ENCODE measurements at places on chromosomes 7 and 10. TPM values are rescaled to one million over a fixed set of nuclear protein-coding genes. Genes with fewer than 3 reads are reported as not detected.

IDI2 gene
- not detected for polyA plus RNA-seq

PLXNA4 gene
- 8.4 TPM for polyA plus RNA-seq

DEPP1 gene
- not detected for polyA plus RNA-seq

ZDHHC16 gene
- polyA plus RNA-seq, result not detected

GBX1 gene
- 0.97 TPM for polyA plus RNA-seq

UPP1 gene
- polyA plus RNA-seq, result 1.6 TPM

CLRN3 gene
- polyA plus RNA-seq, result not detected

GRM3 gene
- not detected for polyA plus RNA-seq

NRCAM gene
- polyA plus RNA-seq, result 26.3 TPM

FFAR4 gene
- 0.14 TPM for polyA plus RNA-seq

- no peak for DNase-seq
Measured at GRCh38 chr7:90178679-90179278, 24.5 kb downstream of the STEAP1 start.

GRCh38 chr10:86289577-86289868 is 77.1 kb downstream of the GRID1 start:
- no peak for DNase-seq

GRCh38 chr10:78960316-78960800 is 108.4 kb upstream of the ZMIZ1 start:
- peak; percentile 63 for DNase-seq

DNA sequence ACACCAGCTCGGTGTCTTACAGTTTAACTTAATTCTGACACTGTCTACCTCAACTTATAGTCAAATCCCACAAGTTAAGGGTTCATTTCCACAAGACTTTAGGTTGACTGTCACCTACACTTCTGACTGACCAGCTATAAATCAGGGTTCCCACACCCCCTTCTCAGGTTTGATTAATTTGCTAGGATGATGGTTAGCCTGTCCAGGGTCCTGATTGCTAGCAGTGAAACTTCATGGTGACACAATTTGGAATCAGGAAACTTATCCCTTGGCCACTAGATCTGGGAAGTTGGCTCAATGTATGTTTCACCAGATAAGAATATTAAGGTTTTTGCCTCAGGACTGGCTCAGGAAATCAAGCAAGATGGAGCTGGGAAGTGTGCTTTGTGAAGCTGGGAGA is 2.8 kb upstream of the RSU1 start:
- no peak for DNase-seq

DNA sequence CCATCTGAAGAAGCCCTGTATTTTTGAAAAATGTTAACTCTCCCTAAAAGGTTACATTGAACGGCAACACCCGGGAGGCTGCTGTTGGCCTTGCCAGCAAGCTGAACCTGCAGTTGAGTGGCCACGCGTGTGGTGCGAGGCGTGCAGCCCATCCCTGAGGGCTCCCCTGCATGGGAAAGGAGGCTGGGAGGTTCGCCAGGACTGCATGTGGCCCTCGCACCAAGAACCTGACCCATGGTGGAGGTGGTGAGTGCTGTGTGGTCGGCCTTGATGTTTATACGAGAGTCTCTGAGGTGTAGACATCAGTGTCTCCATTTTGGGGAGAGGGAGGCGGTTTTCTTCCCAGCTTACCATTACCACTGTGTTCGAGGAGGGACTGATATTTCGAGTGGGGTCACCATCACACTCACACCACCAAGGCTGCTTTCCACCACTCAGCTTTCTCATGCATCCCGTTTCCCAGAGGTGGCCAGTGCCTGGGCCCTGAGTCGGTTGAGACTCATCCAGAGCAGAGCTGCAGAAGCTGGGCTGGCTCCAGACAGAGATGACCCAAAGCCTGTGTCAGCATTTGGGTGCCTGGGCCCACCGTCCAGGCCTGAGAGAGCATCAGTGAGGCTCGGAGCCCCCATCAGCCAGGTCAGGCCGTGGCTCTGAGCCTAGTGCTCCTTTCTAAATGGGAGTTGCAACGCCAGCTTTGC is 222.6 kb downstream of the EBF3 start:
- no peak for DNase-seq

- DNase-seq, result peak; percentile 28
Measured at GRCh38 chr7:71752171-71752935, 620.4 kb downstream of the GALNT17 start.

- peak; percentile 60 for DNase-seq
Measured at GRCh38 chr10:69061305-69062161, 26.4 kb upstream of the SRGN start.

DNA sequence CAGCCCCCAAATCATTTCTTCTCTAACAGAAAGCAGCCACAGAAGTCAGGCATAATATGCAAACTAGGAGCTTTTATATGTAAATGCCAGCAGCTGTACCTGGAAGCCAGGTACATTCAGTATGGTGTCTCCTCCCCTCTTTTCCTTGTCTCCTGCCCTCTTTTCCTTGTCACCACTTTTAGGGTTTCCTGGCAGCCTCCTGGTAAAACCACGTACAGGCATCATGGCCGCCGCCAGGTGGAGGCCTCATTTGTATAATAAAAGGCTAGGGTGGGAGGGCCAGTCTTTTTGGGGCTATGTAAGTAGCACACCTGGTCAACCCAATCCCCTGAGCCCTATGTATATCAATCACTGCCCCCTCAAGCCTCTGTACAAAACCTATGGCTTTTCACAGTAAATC is 28.7 kb downstream of the PDZD8 start:
- no peak for DNase-seq

- no peak for DNase-seq
Measured at GRCh38 chr7:157404845-157405481, 68.2 kb downstream of the DNAJB6 start.

DNA sequence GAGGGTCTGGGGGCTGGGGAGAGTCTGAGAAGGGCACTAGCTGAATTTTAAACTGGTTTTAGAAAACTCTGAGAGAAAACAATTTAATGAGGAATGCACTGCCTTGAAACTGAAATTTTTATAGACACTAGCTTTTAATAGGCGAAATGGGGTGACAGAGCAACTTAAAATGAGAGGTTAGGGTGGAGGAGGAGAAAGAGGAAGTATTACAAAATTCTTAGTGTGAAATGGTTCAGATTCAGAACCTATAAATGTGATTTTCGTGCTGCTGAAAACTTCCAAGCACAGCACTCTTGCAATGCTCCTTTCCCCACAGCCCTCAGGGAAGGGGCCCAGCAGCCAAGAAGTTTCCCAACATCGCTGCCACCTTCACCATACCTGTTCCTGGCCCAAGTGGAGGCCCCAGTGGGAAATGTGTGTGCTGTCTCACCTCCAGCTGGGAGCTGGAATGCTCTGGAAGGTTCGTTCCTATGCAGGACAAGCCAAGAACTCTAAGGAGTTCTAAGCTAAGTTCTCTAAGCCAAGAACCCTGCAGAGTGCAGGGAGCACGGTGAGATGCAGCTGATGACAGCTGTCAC is 60.0 kb downstream of the ATXN7L1 start:
- DNase-seq, result no peak

- DNase-seq, result no peak
Measured at GRCh38 chr10:64529003-64529350, 1007.8 kb downstream of the REEP3 start.

DNA sequence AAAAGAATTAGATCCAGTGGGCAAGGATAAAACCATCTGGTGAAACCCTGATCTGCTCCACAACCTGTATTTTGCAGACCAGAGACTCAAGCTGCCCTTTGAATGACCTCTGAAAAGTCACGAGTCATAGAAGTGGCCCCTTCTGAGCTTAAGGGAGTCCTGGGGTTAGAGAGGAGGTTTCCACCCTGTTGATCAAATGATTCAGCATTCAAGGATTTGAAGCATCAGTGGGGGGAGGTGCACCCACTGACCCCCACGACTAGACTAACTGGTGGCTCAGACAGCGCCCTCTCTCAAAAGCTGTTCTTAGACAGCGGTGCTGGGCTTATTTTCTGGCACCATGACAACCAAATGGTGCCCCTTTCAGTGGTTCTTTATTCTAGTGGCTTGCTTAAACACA is 44.3 kb downstream of the PLCE1 start:
- DNase-seq, result no peak

- no peak for DNase-seq
Measured at GRCh38 chr7:40643664-40644063, 508.9 kb downstream of the SUGCT start.

- no peak for DNase-seq
Measured at GRCh38 chr10:121240556-121240955, 357.7 kb downstream of the FGFR2 start.

- peak; percentile 53 for DNase-seq
Measured at GRCh38 chr7:140060788-140061606, 1.8 kb downstream of the PARP12 start.

DNA sequence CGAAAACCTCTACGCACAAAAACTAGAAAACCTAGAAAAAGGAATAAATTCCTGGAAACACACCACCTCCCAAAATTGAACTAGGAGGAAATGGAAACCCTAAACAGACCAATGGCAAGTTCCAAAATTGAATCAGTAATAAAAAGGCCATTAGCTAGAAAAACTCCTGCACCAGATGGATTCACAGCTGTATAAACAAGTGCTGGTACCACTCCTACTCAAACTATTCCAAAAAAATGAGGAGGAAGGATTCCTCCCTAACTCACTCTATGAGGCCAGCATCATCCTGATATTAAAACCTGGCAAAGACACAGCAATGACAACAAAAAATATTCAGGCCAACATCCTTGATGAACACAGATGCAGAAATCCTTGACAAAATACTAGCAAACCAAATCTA is 228.2 kb downstream of the CHRM2 start:
- DNase-seq, result no peak

DNA sequence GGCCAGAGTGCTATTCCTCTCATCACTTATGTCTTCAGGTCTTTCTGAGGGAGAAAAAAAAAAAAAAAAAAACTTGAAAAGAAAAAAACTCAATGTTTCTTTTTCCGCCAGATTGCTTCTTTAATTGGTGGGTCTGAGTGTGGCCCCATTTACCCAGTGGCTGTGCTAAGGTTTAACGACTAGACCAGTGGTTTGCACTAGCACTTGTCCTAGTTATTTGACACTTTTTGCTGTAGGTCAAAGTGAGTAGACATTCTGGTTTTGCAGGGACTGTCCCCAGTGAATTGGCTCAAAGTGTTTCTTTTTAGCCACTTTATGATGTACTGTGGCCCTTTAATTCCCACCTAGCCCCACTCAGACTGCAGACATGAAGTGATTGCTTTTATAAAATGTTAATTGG is 273.3 kb downstream of the PTEN start:
- no peak for DNase-seq

GRCh38 chr10:25744574-25744973 is 189.5 kb upstream of the MYO3A start:
- DNase-seq, result no peak

DNA sequence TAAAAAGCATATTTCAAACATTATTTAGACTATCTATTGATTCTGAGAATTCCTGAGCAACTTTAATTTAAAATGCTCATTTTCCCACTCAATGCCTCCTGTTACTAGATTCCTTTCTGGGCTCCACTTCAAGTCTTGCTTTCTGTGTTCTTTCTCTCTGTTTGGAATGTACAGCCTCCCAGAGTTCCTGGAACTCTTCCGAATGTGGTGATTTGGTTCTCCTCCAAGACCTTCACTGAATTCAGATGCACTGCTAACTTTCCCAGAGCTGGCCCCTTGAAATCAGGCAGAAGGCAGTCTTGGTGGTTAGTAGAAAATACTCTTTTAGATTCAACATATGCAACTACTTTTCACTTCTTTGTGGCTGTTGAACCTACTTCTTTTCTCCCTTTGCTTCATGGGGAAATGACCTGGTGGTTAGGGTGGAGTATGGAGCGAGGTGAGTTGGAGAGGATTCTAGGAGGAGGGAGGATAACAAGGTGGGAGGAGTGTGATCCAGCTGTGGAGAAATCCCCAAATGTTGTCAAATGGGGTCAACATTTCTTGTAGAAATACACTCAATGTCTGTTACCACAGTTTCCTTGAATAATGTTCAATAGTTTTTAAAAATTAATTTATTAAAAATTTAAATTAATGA is 27.9 kb upstream of the CCDC7 start:
- DNase-seq, result peak; percentile 93

GRCh38 chr10:18369859-18370473 is 229.7 kb downstream of the CACNB2 start:
- no peak for DNase-seq

GRCh38 chr7:26694141-26694540 is 170.2 kb downstream of the SKAP2 start:
- peak; percentile 72 for DNase-seq

DNA sequence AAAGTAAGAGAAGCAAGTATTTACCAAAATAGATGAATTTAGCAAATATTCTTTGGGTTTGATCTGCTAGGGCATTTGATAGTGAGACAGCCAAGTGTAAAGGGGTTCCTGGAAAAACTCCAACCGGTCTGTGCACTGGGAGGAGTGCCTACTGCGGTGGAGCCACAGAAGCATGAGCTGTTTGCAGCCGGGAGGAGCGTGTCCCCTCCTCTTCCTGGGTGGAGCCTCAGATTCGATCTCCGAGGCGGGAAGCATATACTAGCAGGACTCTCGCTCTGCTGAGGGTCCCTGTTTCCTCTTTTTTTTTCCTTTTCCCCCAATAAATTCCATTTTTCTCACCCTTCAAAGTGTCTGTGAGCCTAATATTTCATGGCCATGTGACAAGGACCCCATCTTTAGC is 45.1 kb upstream of the MET start:
- DNase-seq, result no peak

- peak; percentile 39 for DNase-seq
Measured at GRCh38 chr7:64876792-64877713, 26.0 kb upstream of the ZNF273 start.

All from muscle of arm (tissue), 14 donors.